Inflammatory macrophage treated with lipopolysaccharide for 1 hour (primary cell): ENCODE measurements at places on chromosomes 3 and 15.
A peak's percentile ranks its signal among the peaks of the same experiment; 100 is the strongest.

DNA sequence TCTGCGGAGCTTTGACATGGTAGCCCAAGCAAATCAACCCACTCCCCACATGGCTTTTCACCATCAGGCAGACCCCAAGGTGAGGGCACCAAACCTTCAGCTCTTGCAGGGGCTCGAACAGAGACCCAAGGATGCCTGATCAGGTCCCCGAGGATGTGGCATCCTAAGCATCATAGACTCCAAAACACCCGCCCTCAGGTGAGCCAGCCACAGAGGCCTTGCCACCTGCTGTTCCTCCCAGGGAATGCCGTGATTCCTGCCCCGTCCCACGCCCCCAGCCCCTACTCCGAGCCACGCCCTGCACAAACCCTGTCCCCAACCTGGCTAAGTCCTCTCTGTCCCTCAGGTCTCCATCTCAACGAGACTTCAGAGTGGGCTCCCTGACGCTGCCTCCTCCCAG, 34.7 kb upstream of the SLC41A3 start:
- DNase-seq = no peak

GRCh38 chr15:87033056-87033455, 953.4 kb downstream of the AGBL1 start:
- no peak for DNase-seq

GRCh38 chr3:175002732-175003143, 143.6 kb downstream of the NAALADL2 start:
- DNase-seq = no peak

DNA sequence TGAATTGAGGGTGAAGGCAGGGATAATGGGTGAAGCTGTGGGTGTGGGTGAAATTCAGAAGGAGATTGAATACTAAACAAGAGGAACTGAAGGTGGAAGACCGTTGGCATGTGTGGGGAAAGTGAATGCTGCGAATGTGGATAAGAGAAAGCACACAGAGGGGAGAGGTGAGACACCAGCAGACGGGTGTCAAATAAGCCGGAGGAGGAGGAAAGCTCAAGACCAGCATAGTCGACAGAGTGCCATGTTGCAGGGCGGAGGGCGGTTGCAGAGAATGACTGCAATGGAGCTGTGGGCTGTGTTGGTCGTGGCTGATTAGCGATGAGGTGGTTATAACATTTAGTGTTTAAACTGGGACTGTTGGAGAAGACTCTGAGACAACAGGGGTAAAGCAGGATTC, 16.4 kb upstream of the HCN4 start:
- no peak for DNase-seq

- no peak for DNase-seq
These were observed 13.8 kb downstream of the SQOR start for GRCh38 chr15:45648521-45649200.

DNA sequence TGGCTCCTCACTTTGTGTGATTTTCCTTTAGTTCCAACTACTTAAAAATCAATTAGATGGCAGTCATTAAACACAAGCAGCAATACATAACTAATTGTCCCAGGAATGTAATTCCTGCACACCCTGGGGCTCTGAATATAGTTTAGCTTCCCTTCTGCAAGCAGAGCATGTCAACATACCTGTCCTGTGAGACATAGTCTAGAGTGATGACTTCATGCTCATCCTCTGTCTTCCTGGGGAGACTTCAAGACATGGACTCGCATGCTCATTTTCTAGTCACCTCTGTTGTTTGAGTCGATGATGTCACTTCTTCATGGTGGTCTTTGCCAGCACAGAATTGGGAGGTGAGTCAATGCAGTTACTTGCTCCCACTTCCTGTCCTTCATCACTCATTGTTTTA, 15.7 kb downstream of the C3orf52 start:
- DNase-seq = no peak

- DNase-seq = no peak
These were observed 257.2 kb downstream of the NFKBIZ start for GRCh38 chr3:102106416-102107097.

DNA sequence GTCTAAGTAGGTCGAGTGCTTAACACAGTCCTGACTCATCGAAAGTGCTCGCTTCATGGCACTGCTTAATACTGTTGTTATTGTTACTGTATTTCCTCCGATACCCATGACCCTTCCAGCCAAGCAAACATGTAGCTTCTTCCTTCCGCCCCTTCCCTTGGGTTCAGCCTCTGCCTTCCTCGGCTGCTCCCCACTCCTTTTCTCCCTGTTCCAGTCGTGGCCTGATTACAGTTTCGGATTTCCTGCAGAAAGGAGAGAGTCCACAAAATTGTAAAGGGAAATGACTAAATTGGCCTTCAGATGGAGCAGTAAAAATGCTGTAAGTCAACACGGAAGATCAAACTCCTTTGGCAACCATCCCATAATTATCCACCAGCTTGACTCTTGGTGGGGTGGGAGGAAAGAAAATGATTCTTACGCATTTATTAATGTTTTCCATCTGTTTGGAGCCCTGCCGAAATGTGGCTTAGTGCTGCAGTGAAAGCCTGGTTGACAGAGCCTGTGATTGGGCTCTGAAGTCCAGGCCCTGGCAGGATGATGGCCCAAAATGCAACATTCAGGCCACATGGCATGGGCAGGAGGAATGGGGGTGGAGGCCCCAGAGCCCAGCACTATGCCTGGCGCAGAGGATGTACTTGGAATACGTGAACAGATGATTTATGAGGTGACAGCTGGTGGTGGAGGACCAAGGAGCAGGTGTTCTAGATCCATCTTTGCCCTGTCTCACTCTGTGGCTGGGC, 37.6 kb downstream of the FAM3D start:
- DNase-seq = no peak

DNA sequence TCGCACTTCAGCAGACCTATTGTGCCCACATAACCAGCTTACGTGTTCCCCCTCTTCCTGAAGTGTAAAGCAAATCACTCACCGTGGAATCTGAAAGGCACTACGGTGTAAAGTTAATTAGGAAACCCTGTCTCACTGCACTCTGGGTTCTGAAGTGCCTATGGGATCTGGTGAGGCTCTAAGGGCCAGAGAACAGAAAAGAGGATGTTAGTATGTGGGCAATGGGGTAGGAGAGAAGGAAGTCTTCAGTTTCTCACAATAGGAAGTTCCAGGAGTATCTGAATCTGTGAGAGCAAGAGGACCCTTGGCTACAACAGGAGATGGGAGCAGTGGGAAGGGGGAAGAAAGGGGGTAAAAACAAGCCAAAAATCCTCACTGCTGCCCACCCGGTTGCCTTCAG, 71.4 kb downstream of the ITGB5 start:
- DNase-seq = peak; percentile 52

DNA sequence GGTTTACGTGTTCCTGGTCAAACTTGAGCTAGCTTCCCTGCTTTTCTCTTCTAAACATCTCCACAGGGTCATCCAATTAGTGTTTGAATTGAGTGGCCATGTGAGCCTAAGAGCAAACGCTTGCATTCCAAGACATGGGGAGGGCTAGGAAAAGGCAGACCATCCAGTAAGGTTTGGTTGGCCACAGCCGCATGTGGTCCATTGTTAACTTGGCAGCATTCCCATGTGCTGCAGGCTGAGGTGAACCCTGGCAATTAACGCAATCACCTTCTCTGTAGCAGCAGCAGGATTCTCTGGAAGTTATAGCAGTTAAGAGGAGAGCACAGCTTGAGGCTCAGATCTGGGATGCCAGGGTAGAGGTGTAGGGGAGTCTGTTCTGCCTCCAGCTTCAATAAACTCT, 502.2 kb upstream of the LMCD1 start:
- no peak for DNase-seq

DNA sequence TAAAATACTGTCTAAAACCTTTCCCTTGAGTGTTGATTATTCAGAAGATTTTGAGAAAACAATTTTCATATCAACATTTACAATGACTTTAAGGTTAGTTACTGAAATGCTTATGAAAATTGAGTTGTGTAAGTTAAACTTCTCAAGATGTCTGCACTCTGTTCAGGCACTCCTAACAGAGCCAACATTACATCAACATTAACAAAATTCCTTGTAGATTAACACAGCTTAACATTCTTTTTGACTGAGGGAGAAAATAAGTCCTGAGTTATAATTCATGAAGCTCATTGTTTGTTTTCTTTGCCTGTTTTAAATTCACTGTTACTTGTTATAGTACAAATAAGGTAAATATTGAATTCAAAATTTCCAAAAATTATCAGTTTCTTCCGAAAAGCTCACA, 9.0 kb downstream of the ACKR4 start:
- DNase-seq = no peak

- DNase-seq = no peak
These were observed 62.9 kb upstream of the ZBTB38 start for GRCh38 chr3:141305436-141305835.

DNA sequence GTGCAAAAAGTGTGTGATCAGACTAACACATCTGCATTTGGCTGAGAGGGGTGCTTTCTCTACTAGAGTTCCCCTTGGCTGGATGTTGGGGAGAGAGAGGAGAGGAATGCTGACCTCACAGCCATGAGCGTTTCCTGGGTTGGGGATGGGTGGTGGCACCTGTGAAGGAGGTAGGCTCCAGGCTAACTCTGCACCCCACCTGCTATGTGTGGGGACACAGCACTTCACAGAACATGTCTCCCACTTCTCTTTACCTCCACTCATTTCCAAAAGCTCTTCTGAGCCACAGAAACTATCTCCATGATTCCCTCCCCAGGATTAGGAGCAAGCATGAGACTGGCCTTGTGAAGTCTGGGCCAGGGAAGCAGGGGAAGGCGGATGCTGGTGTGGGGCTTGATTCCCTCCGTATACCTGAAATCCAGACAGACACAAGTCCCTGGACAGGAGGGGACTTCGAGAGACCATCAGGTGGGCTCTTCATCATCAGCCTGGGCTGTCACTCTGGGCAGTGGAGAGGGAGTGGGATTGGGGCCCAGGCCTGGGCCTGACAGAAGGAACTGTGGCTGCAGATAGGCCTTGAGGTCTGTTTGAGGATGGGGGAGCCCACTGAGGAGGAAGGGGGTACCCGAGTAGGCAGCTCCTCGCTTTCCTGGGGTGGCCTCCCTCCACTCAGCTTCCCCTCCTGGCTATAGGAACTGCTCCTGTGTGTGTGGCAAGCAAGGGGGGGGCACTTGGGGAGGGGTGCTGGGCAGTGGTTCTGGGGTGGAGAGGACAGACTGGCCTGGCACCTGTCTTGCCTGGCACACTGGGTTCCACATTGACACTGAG, 40.7 kb downstream of the FEM1B start:
- no peak for DNase-seq

DNA sequence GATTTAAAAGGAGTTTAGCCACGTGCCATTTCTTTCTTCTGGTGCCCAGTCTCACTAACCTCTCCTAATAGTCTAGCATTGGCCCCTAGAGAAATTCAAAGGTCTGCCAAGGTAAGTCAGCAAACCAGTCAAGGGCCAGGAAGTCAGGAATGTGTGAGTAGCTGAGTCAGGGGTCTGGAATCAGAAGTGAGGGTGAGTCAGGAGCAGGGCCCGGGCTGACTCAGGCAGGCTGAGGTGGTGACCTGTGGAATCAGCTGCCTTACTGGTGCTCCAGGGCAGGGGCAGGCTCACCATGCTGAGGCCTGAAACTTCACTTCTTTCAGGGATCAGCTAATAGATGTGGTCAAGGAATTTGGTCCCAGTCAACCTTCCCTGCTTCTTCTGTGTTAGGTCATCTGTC, 105.8 kb upstream of the MYZAP start:
- DNase-seq = no peak

DNA sequence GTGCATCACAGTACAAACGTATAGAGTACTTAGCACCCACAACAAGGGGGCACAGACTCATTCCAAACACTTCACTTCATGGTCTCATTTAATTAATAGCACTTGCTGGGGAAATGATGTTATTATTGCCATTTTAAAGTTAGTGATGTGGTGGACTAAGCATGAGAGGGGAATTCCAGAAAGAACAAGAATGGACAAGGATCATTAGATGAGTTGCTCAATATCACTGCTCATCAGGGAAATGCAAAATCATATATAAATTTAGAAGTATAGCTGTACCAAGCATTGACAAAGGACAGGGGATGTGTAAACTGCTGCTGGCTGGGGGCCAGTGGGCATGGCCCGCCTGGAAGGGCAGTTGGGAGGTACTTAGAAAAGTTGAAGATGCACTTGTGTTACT, 14.6 kb downstream of the PRR20G start:
- no peak for DNase-seq

- peak; percentile 55 for DNase-seq
These were observed 63.6 kb downstream of the FAM81A start for GRCh38 chr15:59501597-59501996.

DNA sequence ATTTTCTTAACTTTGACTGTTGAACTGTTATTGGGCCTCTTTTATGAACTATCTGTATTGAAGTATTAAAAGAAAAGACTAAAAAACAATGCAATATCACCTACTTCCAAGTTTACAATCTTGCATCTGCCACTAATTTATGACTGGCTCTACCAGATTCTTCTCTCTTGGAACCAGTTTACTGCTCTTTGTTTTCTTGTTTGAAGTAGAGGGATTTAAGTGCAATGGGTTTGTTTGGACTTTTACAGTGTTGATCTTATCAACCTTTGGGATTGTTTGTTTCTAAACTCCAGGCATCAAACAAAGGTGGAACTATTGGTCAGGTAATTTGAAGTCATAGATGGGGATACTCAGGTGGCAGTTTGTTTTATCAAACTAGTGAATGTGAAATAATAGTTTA, 43.0 kb upstream of the MEIS2 start:
- no peak for DNase-seq

DNA sequence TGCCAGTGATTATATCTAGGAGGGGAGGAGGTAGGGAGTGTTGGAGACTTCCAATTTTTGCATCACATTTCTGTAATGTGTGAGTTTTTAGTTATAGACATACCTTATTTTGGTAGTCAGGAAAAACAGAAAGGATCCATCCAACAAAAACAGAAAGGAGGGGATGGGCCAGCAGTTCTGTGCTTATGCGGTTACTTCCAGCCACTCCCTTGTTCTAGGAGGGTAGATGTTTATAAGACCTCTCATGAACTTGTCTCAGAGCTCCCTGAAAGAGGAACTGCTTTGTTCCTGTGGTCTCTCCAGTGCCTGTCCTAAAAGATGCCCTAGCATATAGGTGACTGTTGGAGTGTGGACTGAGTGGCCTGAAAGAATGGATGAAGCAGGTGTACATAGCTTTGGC, 323.3 kb downstream of the CACNA2D3 start:
- no peak for DNase-seq

- no peak for DNase-seq
These were observed 3.2 kb upstream of the NR2E3 start for GRCh38 chr15:71807125-71807629.

DNA sequence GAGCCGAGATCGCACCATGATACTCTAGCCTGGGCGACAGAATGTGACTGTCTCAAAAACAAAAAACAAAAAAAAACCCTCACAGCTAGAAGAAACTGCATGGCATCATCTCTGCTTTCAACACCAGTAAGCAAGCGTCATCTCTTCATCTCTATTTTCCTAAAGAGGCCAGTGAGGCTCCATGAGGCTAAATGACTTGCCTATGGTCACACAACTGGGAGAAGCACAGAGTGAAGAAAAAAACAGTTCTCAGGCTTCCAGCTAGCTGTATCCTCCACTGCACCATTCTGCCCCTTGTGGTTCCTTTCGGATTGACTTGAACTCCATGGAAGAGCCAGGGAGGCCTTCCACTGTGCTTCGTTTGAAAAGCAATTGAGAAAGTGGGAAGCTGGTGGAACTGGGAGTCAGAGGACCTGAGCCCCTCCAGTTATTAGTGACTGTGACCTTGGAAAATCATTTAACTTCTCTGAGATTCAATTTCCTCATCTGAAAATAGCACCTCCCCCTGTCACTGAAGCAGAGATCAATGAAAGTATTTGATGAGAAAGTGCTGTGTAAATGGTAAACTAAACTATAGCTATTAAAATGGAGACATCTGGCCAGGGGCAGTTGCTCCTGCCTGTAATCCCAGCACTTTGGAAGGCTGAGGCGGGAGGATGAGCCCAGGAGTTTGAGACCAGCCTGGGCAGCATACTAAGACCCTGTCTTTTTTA, 32.1 kb upstream of the DENND4A start:
- peak; percentile 73 for DNase-seq
